CD8-positive, alpha-beta T cell (primary cell): ENCODE measurements at places on chromosomes 5 and 9.

DNA sequence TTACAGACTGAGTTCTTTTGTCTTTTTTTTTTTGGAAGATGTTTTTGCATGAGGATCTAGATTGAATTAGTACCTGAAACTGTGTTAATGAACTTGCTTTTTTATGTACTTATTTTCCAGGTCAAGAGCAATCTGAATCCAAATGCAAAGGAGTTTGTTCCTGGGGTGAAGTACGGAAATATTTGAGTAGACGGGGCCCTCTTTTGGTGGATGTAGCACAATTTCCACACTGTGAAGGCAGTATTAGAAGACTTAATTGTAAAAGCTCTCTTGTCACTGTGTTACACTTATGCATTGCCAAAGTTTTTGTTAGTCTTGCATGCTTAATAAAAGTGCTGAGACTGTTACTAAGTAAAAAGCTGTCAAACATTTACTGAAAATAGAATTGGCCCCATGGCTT lies 14.5 kb downstream of the SLC23A1 start:
- DNase-seq = no peak

DNA sequence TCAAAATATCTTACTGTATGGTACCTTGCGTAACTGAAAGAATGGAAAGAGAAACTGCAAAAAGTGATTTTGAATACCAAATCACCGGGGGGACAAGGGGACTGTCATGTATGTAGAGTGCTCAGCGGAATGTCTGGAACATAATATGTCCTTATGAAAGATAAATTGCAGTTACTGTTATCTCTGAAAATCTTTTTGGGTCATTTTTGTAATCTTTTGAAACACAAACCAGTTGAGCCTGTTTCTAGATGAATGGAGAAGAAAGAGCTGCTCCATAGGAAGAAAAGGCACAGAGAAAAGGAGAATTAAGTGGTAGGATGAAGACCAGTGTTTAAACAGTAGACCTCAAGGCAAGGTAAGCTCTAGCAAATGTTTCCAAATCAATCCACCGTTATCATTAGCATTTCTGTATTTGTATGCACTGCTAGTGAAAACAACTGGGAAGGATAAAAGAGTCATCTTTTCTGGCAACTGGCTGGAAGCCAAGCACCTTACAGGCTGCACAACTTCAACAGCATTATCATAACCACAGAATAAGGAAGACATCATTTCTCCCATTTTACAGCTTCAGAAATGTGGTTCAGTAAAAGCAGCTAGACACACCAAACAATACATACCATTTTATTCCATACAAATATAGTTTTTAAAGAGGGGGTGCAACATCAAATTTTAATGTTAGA lies 158.5 kb downstream of the TRPM3 start:
- no peak for DNase-seq

GRCh38 chr9:104872656-104873488 lies 55.1 kb downstream of the ABCA1 start:
- DNase-seq = no peak

DNA sequence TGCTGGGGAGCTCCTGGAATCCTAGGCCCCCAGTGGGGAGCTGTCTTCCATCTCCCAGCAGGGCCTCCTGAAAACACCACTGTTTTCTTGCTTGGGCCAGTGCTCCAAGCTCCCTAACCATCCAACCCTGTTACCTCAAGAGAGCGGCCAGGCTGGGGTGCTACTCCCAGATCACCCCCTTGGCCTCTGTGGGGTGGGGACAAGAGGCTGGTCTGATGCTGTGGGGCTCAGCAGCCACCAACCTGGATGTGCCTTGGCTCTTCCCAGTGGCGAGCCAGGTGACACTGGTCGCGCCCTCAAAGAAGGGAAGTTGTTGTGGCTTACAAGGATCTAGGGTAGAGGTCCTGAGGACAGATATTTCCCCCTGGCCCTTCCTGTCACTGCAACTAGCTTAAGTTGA lies 49.0 kb downstream of the SECISBP2 start:
- DNase-seq = no peak

DNA sequence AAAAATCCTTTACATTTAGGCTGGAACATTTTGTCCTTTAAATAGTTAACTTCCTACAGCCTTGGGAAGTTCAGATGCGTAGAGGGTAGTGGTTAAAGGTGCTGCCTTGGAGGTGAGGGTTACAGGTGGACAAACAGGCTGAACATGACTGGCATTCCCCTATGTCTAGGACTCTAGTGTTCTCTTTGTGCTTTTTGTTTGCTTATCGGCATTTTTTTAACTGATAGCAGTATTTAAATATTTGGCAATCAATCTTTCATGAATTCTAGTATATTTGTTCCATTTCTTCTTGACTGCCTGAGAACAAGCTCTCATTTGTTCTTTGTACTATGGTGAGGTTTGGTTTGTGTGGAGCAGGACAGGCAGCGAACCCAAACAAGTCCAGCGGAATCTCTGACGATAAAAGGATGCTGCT lies 307.6 kb downstream of the CTNND2 start:
- DNase-seq = no peak

DNA sequence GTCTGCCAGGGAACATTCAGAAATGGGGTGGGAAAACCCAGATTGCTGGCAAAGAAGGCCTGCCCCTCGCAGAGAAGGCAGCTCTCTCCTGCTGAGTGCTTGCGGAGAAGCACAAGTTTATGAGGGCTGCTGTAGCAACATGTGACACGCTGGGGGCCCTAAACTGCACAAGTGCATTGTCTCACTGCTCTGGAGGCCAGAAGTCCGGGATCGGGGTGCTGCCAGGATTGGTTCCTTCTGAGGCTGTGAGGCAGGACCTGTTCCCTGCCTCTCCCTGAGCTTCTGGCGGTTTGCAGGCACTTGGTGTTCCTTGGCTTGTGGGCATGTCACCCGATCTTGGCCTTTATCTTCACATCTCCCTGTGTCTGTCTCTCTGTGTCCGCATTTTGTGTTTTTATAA lies 75.6 kb upstream of the NEURL1B start:
- DNase-seq = no peak

DNA sequence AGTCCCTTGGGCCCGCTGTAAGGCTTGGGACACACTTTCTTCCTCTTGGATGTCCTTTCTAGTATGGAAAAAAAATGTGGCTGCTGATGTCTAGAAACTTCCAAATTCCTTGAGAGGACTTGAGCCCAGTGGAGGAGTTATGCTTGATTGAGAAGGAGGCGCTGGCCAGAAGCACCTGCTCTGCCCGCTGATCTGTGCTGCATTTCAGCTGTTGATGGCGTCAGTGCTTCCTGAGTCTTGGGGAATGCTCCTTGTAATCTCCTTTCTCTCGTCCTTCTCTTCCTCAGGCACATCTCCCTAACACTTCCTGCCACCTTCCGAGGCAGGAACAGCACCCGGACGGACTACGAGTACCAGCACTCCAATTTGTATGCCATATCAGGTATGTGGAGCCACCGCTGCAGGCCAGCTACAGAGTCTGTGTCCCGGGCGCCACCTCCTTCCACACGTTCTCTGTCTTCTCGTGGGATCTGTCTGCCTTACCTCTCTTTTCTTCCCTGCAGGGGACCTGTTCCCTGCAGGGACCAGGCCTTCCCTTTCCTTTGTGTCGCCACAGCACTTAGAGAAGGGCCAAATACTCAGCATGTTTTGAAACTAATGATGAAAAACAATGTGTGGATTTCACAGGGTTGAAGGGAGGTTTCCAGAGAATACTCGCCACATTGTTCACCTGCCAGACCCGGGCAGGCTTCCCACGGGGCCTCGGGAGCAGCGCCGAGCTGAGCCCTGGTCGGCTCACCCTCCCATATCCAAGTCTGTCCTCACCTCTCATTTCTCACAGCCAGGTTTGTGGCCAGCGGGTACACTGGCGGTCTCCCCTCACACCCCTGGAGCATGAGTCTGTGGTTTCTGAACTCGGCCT lies 95.2 kb downstream of the MVB12B start:
- DNase-seq = no peak

DNA sequence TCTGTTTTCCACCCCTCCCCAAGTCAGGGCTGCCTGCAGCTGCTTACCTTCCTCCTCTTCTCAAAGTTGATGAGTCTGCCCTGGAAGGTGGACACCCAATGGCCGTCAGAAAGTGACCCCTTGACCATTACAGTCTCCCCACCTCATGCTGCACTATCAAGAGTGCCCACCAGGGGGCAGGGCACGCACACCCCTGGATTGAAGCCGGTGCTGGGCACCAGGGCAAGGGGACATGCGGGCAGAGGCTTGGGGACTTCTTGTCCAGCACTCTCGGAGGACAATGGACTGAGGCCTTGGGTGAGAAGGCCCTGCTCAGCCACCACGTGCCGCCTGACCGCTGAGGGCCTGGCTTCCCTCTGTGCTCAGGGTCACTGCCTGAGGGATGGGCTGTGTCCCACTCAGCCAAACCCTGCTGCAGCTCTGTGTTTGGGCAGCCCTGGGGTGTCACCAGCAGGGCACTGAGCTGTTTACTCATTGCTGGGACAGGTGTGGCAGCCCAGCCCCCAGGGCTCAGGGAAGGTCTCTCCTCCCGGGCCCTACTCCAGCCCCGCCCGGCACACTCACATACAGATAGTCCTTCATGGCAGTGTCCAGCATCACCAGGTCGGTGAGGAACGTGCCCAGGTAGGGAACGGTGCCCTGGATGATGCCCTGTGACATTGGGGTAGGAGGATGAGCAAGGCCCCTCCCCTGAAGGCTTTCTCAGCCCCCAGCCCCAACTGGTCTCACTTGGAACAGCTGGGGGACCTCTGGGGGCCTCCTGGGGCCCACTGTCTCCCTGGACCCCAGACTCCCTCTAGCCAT lies 17.7 kb downstream of the RALGDS start:
- DNase-seq = peak; percentile 68

- no peak for DNase-seq
These were observed 99.3 kb downstream of the ANXA2R start for GRCh38 chr5:42940853-42941252.

DNA sequence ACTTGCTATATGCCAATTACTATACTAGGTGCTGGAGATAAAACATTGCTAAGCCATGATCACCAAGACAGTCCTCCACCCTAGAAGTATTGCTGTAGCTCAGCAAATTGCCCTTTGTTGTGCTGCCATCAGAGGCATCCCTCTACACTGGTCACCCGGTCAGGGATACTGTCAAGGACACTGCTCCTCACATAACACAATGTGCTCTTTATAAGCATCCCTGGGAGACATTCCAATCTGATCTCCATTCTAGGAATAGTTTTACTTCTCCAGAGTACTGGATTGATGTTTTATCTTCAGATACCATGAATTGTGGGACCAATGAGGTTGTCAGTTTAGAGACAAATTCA lies 10.4 kb upstream of the DNAJA1 start:
- DNase-seq = no peak

DNA sequence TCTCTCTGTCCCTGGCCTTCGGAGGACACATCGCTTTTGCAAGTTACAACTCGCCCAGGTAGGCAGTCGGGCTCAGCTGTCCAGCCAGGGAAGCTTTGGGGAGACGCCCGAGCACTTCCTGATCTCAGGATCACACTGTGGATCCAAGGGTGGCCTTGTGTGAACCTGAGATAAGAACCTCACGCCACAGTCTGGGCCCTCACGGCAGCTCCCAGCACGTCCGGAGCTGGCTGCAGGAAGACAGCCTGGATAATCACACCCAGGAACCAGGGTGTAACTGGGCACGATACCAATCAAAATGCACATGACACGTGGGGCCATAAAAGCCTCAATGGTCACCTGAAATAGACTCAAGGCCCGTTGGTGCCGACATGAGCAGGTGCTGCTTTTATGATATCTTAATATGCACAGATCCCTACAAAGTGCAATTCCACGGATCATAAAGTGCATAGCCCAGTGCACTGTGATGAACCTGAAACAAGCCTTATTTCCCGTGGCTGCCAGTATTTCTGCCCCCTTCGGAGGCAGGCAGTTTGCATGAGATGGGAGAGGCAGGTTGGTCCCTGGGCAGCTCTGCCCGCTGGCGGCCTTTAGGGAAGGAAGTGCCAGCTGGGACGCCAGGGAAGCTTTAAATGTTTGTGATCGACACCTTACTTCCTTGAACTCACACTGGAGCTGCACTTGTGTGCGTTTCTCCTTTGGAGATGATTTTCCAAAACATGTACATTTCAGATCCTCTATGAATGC lies 14.5 kb downstream of the SLC6A18 start:
- no peak for DNase-seq

- DNase-seq = peak; percentile 53
These were observed 754 bp downstream of the GFPT2 start for GRCh38 chr5:180352116-180353047.

DNA sequence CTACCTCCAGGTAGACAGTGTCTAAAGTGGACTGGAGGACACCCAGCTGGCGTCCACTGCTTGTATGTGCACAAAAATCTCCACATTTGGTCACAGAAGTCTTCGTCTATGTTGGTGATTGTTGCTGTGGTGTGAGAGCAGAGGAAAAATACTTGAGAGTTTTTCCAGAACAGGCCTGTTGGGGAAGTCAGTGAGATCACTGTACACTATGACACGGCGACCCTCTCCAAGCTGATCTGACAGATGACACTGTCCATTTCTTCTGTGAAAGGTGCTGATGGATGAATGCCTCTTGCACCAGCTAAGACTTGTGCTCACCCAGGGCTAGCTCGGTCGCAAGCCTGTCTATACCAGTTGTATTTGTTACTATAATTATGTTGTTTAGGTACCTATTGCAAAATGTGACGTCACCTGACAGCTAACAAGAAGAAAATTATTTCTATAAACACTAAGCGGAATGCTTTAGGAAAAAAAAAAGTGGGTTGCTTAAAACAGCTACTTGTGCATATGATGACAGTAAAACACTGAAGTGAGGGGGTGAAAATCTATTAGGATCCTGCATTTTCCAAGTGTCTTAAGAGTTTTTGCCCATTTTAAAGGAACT lies 142.3 kb downstream of the ROR2 start:
- DNase-seq = no peak

DNA sequence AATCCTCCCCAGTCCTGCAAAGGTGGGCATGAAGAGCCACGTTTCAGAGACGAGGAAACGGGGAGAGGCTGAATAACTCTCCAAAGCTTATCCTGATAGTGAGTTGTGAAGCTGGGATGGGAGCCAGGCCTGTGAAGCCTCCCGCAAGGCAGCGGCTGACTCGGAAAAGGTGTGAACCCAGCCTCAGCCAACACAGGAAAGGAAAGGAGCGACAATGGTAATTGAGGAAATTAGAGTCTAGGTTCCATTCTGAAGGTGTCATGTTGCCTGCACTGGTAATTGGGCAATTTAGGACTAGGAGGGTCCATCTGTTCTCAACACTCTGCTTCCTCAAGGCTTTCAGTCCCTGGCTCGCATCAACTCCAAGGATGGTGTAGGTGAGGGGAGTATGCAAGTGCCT lies 83.4 kb downstream of the LIFR start:
- no peak for DNase-seq

- no peak for DNase-seq
These were observed 283.4 kb downstream of the GADD45G start for GRCh38 chr9:89888233-89888632.

DNA sequence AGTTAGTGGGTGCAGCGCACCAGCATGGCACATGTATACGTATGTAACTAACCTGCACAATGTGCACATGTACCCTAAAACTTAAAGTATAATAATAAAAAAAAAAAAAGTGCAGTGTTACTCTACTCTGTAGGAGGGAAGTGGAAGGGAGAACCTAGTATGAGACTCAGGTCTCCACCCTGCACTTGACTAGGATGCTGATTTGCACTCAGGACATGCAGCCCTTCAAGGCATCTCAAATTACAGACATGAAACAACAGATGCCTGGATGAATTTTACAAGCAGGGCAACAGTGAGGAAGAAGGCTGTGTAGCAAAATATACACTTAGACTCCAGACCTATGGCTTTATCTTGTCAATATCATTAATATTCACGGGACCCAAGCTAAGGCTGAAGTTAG lies 16.5 kb downstream of the TRIM32 start:
- no peak for DNase-seq

GRCh38 chr9:126097679-126098078 lies 228.9 kb upstream of the MVB12B start:
- DNase-seq = no peak
